ENCODE measurements at places on chromosomes 2 and 18. TPM values are rescaled to one million over a fixed set of nuclear protein-coding genes. Genes with fewer than 3 reads are reported as not detected.

Gene HAAO
- 0.86 TPM for total RNA-seq

Gene CD8A
- 2.2 TPM for total RNA-seq

Gene RPRM
- 0.20 TPM for total RNA-seq

Gene DTNA
- total RNA-seq, result not detected

Gene PJVK
- total RNA-seq, result 2.5 TPM

Gene ACTG2
- total RNA-seq, result 0.26 TPM

DNA sequence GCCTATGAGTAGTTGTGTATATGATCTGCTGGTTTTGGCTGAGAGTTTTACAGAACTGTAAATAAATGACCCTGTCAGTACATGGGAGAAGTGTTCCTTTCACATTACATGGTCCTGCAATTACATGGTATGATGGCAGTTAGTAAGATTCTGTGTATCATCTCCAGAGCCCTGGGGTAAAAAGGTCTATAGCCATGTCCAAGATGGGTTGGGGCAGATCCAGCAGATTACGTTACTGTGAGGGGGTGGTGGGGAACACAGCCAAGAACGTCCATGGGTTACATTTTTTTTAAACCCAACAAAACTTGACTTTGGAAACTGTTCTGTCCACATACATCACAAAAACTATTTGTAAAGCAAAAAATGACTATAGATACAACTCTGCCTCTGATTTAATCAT is 64.2 kb upstream of the LMAN1 start:
- H3K36me3 ChIP-seq, result no peaks in the 10 kb centered on the region
- no peak overlapping the region for H3K27ac ChIP-seq
- H3K27me3 ChIP-seq, result peaks cover 16% of the 10 kb centered on the region
- DNase-seq, result no peak
- no peaks in the 10 kb centered on the region for H3K4me1 ChIP-seq
- H3K4me3 ChIP-seq, result no peak overlapping the region

DNA sequence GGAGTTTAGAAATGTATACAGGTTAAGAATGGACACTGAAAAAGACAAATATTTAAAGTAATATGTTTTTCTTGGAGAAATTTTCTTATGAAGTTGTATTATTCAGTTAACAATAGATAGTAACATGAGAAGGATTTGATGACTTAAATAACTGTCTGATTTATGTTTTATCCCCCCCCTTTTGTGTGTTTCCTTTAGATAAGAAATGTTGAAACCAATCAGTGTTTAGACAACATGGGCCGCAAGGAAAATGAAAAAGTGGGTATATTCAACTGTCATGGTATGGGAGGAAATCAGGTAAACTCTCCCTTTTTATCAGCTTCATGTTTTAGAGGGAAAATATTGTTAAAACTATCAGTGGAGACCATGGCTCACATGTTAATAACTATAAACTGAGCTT is 289.7 kb upstream of the KCNJ3 start:
- DNase-seq, result no peak
- no peak overlapping the region for H3K27ac ChIP-seq
- H3K36me3 ChIP-seq, result no peaks in the 10 kb centered on the region
- no peak overlapping the region for H3K4me3 ChIP-seq

GRCh38 chr2:130864830-130865800 is 28.4 kb downstream of the ARHGEF4 start:
- no peaks in the 10 kb centered on the region for H3K36me3 ChIP-seq
- peaks cover 2% of the 10 kb centered on the region for H3K27me3 ChIP-seq
- H3K4me3 ChIP-seq, result no peak overlapping the region
- H3K4me1 ChIP-seq, result no peaks in the 10 kb centered on the region
- H3K27ac ChIP-seq, result no peak overlapping the region

DNA sequence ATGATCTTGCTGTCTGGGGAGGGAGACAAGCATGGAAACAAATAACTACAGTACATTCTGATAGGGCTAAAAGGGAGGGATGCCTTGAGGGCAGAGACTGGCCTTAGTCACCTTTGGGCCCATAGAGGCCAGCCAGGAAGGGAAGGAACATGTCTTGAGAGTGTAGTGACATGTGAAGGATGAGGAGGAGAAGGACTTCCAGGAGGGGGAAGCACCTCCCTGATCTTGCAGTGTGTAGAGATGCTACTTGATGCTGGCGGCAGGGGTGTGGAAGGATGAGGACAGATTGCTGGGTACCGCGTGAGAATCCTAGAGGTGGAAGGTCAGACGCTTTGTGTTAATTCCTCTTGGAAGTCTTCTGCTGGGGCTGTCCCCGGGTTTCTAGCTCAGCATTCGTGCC is 13.1 kb downstream of the TET3 start:
- no peak for DNase-seq
- H3K27ac ChIP-seq, result peak overlapping the region; percentile 1
- no peak overlapping the region for H3K4me3 ChIP-seq

DNA sequence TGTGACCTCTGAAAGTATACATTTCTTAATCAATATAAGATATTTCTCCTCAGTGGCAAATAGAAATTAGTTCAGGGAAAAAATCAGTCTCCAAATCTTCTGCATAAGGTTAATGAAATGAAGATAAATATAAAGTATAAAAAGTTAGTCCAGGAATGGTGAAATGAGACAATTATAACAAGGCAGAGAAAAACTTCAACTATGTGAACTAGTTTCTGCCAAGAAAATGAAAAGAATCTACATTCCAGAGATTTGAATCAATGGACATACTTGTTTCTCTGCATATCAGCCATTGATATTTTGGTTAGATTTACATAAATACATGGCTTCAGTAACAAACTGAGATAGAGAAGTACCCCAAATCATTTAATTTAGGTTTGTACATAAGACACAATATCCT is 249.0 kb downstream of the EXOC6B start:
- no peaks in the 10 kb centered on the region for H3K4me1 ChIP-seq
- H3K4me3 ChIP-seq, result no peak overlapping the region
- no peaks in the 10 kb centered on the region for H3K36me3 ChIP-seq
- H3K27me3 ChIP-seq, result no peaks in the 10 kb centered on the region

DNA sequence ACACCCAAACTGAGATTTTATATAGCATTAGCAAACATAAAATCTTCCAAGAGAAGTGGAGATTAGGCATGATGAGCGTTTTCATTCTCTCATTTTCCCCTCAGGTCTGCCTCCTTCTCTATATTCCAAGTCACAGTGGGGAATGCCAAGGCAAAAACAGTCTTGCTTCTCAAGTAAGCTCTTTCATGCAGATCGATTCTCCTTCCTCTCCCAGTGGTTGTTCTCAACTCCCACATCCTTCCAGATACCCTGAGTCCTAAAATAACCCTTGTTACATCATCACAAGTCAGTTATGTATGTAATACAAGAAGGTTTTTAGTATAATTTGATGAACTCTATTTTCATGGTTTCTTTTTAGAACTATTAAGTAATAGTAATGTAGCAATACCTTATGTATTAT is 150.6 kb downstream of the TXNL1 start:
- no peak overlapping the region for H3K4me3 ChIP-seq
- no peak overlapping the region for H3K27ac ChIP-seq
- no peaks in the 10 kb centered on the region for H3K36me3 ChIP-seq
- DNase-seq, result no peak
- H3K27me3 ChIP-seq, result no peaks in the 10 kb centered on the region

GRCh38 chr2:205041472-205042130 is 496.3 kb downstream of the PARD3B start:
- no peaks in the 10 kb centered on the region for H3K36me3 ChIP-seq
- no peak overlapping the region for H3K4me3 ChIP-seq
- peaks cover 4% of the 10 kb centered on the region for H3K27me3 ChIP-seq
- no peak for DNase-seq
- no peak overlapping the region for H3K27ac ChIP-seq
- H3K4me1 ChIP-seq, result no peaks in the 10 kb centered on the region

- peaks cover 35% of the 10 kb centered on the region for H3K27me3 ChIP-seq
- H3K36me3 ChIP-seq, result no peaks in the 10 kb centered on the region
- no peak for DNase-seq
- H3K4me3 ChIP-seq, result no peak overlapping the region
These were observed 19.8 kb upstream of the ATOH8 start for GRCh38 chr2:85734015-85734414.

- peaks cover 14% of the 10 kb centered on the region for H3K4me1 ChIP-seq
- H3K27ac ChIP-seq, result no peak overlapping the region
- no peaks in the 10 kb centered on the region for H3K27me3 ChIP-seq
- H3K4me3 ChIP-seq, result no peak overlapping the region
- DNase-seq, result no peak
- peaks cover 12% of the 10 kb centered on the region for H3K36me3 ChIP-seq
These were observed 43.0 kb downstream of the EPC2 start for GRCh38 chr2:148687543-148687942.

- H3K36me3 ChIP-seq, result no peaks in the 10 kb centered on the region
- no peaks in the 10 kb centered on the region for H3K27me3 ChIP-seq
- H3K27ac ChIP-seq, result no peak overlapping the region
- DNase-seq, result no peak
- no peak overlapping the region for H3K4me3 ChIP-seq
These were observed 415.9 kb upstream of the SLC8A1 start for GRCh38 chr2:40867829-40868228.

GRCh38 chr2:127669056-127669455 is 6.3 kb downstream of the LIMS2 start:
- peaks cover 66% of the 10 kb centered on the region for H3K27me3 ChIP-seq
- no peaks in the 10 kb centered on the region for H3K36me3 ChIP-seq
- no peak for DNase-seq

GRCh38 chr18:29418136-29418535 is 1241.2 kb upstream of the CDH2 start:
- H3K36me3 ChIP-seq, result no peaks in the 10 kb centered on the region
- H3K4me1 ChIP-seq, result no peaks in the 10 kb centered on the region
- H3K4me3 ChIP-seq, result no peak overlapping the region
- H3K27ac ChIP-seq, result no peak overlapping the region

DNA sequence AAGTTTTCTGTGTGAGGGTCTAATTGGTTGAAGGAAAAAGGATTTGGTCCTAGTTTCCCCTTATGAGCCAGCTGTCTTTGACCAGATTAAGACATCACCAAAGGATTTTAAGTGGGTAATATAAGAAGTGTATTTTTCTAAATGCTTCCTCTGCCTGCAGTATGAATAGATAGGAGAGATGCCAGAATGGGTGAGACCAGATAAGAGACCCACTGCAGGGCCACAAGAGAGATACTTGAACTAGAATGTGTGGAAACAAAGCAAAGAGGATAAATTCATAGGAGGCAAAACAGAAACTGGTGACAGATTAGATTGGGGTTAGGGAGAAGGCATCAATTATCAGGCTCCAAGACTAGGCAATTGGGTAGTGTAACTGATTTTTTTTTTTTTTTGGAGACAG is 1.1 kb upstream of the HDHD2 start:
- no peak for DNase-seq
- peak overlapping the region; percentile 95 for H3K4me3 ChIP-seq
- H3K27ac ChIP-seq, result peak overlapping the region; percentile 95
- H3K4me1 ChIP-seq, result peaks cover 35% of the 10 kb centered on the region

DNA sequence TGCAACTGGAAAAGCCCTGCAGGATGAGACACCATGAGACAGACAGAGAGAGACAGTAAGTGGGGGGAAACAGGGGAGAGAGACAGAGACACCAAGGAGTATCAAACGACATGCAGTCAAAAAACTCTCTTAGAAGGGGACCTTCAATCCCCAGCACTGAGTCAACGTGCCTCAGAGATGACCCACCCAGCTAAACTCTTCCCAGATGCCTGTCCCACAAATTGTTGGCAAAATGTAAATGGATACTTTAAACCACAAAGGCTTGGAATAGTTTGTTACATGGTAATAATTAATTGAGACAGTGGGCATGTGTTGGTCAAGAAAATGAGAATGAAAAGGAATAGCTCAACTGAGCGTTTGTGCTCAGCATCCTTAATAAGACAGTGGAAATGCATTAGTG is 98.3 kb downstream of the GRB14 start:
- H3K27ac ChIP-seq, result no peak overlapping the region
- H3K36me3 ChIP-seq, result no peaks in the 10 kb centered on the region
- H3K4me3 ChIP-seq, result no peak overlapping the region

DNA sequence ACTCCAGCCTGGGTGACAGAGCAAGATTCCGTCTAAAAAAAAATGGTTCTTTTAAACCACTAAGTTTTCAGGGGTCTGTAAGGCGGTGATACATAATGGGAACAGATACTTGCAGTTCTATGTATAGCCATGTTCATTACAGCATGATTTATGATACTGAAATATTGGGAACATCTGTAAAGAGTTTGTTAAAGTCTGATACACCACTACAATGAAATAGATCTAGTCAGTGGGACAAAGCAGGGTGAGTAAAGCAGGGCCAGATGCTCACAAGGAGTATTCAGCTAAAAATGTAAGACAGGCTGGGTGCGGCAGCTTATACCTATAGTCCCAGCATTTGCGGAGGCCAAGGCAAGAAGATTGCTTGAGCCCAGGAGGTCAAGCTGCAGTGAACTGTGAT is 6.2 kb upstream of the ING5 start:
- H3K4me3 ChIP-seq, result no peak overlapping the region
- no peak overlapping the region for H3K27ac ChIP-seq
- no peak for DNase-seq
- no peaks in the 10 kb centered on the region for H3K27me3 ChIP-seq
- H3K36me3 ChIP-seq, result peaks cover 16% of the 10 kb centered on the region

GRCh38 chr2:151668737-151669136 is 65.5 kb downstream of the NEB start:
- H3K27me3 ChIP-seq, result no peaks in the 10 kb centered on the region
- no peak overlapping the region for H3K27ac ChIP-seq
- H3K4me1 ChIP-seq, result peaks cover 14% of the 10 kb centered on the region

DNA sequence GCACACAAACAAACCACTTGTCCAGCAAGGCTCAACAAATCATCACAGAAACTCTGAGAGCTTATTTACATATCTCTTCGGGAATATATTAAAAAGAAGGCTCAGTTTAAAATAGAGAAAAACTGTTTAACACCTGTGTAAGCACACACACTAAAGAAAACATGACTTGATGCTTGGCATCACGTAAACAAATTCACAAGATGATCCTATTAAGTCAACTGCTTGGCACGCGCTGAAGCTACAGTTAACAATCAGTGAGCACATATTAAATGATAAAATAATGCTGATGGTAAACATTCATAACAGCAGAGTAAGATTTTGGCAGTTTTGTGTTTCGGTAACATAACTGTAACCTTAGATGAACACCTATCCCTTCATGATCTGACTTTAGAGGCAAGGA is 4.3 kb upstream of the HES6 start:
- no peak overlapping the region for H3K4me3 ChIP-seq
- H3K27ac ChIP-seq, result no peak overlapping the region
- DNase-seq, result no peak
- H3K4me1 ChIP-seq, result no peaks in the 10 kb centered on the region

GRCh38 chr2:794554-795241 is 117.5 kb upstream of the TMEM18 start:
- H3K4me3 ChIP-seq, result no peak overlapping the region
- H3K4me1 ChIP-seq, result no peaks in the 10 kb centered on the region
- H3K27me3 ChIP-seq, result no peaks in the 10 kb centered on the region
- DNase-seq, result no peak
- no peaks in the 10 kb centered on the region for H3K36me3 ChIP-seq
- H3K27ac ChIP-seq, result no peak overlapping the region

GRCh38 chr18:55998801-55999385 is 410.9 kb upstream of the TCF4 start:
- H3K36me3 ChIP-seq, result no peaks in the 10 kb centered on the region
- H3K27ac ChIP-seq, result no peak overlapping the region
- no peak overlapping the region for H3K4me3 ChIP-seq
- no peaks in the 10 kb centered on the region for H3K4me1 ChIP-seq

GRCh38 chr2:130785466-130786055 is 30.2 kb downstream of the AMER3 start:
- H3K27ac ChIP-seq, result no peak overlapping the region
- H3K36me3 ChIP-seq, result no peaks in the 10 kb centered on the region
- no peak for DNase-seq
- H3K27me3 ChIP-seq, result peaks cover 7% of the 10 kb centered on the region
- H3K4me1 ChIP-seq, result no peaks in the 10 kb centered on the region
